ENCODE measurements at places on chromosomes 16 and 17.

DNA sequence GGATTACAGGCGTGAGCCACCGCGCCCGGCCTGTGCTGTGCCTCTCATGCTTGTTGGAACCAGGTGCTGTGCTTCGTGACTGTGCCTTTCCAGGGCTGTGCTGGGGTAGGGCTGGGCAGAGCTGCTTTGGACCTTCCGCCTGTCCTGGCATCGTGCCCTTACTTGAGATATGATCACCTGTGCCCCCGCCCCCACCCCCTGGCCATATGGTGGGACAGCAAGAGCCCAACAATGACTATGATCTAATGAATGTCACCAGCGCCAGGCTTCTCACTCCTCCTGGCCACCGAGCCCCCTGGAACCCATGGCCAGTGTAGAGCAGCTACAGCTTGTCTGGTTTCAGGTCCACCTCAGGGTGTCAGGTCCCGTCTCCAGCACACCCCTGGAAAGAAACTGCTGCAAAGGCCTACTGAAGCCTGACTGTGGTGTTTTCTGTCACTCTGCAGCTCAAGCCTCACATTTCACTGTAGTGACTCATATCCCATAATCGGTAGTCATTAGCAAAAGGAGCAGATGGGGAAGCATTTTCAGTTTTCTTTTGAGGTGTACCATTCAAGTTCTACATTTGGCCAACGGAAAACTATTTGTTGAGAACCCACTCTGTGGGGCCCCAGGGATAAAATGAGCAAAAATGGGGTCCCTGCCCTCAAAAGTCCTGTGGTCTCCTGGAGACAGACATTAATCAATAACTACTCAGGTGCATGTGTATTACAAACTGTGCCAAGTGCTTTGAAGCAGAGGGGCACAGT is 22.1 kb downstream of the FCSK start:
- no peak for DNase-seq

GRCh38 chr16:83681381-83681956 is 126.3 kb upstream of the HSBP1 start:
- DNase-seq: no peak

GRCh38 chr16:68356249-68356918 is 45.6 kb downstream of the PRMT7 start:
- no peak for DNase-seq

- no peak for DNase-seq
These were observed 56.5 kb downstream of the GNAO1 start for GRCh38 chr16:56247808-56248207.
